Endothelial cell (in vitro differentiated cells): ENCODE measurements at places on chromosomes 6 and 20.

DNA sequence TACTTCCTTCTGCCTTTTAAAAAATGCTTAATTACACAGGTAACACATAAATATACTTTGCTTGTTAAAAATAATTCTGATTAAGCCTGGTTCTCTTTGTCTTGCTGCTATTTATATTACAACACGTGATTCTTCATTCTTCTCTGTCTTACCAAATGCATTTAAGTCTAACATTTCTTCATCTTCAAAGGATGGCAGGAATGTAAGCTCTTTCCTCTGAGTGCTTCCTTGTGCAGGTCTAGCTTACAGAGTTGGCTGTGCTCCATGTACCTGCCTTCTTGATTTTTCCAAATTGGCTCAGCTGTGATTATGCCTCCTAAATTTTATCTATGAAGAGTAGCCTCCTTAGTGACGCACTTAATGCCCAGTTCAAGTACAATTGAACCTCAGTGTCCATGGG, 44.4 kb downstream of the RNF144B start:
- DNase-seq = no peak

DNA sequence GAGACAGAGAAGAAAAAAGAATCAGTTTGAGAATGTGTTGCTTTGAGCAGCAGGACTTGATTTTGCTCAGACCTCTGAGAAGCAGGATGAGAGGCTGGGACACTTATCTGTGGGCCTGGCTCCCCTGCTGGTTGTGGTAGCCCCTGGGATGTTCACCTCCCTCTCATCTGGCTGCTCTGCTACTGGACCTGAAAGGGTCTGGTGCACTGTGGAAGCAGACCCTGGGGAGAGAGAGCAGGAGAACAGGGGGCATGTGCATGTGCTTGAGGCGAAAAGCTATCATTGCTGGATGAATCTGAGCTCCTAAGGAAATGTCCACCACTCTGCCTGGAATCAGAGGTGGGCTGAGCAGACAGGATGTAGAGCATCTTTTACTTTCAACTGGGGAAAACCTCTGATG, 161.1 kb downstream of the SCP2D1 start:
- DNase-seq = no peak

DNA sequence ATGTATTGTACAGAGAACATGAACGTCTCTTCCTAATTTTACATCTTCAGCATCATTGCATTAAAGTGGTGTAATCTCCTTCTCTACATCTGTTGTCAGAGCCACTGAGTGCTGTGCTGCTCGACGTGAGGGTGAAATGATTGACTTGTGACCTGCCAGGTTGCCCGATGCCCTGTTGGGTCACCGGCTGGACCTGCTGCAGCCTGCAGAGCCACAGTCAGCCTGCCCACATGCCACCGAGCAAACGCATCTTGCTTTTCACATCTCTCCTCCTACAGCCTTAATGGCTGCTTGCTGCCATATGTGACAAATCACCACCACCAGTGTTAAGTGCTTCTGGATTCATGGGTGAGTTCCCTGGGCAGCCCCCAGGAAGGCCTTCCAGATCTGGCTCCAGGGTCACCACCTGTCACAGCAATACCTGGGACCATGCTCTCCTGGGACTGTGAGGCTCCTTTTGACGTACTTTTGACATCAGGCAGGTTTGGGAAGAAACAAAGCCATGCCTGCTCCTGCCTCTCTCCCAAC, 80.3 kb downstream of the ASXL1 start:
- no peak for DNase-seq

DNA sequence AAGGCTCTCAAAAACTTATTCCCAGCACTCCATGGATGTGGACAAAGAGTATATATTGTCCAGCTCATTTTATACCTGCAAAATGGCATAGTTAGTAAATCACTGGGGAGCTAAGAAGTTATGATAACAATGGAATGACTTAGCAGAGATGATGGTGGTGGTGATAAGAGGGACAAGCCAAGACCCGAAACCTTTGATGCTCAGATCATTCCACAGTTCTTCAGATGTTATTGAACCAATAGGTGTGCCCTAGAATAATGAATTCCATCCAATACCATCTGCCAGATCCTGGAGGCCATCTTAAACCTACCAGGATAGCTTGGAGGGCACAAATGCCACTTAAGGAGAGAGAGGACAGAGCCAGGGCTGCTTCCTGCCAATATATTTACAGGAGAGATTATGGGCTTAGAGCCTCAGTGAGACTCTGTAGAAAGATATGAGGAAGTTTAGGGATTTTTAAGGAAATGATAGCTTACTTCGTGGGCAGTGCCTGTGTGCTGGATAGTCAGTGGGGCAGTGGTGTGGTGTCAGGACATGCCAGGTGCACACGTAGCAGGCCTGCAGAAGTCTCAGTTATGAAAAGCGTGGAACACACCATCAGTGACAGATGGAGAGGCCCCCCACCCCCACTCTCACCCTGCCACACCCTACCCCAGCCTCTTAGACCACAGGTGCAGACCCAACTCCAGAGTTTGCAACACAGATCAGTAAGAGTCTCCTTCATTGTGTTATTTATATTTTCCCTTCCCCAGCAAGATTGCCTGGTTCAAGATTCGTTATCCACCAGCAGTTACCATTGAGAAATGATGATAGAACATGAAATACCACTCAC, 209.7 kb upstream of the SUPT3H start:
- no peak for DNase-seq

GRCh38 chr20:22387452-22387851, 196.9 kb downstream of the FOXA2 start:
- DNase-seq = no peak

DNA sequence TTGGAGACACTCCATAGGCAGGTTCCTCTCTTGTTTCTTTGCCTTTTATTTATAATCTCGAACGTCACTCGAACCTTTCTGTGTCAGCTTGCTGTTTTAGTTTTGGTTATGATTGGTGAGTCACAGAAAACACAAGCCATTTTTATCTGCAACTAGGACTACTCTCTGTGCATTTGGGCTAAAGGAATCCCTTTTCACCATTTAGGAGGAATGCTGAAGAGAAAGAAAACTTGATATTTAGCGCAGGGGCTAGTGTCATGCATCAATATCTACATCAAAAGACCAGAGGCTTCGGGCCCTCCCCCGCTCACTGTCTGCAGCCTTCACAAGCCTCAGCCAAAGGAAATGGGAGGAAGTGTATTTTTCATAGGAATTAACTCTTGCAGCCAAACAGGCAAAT, 507.8 kb upstream of the CITED2 start:
- DNase-seq = no peak

- DNase-seq = no peak
Measured at GRCh38 chr6:1860756-1861348, 251.1 kb downstream of the FOXC1 start.

DNA sequence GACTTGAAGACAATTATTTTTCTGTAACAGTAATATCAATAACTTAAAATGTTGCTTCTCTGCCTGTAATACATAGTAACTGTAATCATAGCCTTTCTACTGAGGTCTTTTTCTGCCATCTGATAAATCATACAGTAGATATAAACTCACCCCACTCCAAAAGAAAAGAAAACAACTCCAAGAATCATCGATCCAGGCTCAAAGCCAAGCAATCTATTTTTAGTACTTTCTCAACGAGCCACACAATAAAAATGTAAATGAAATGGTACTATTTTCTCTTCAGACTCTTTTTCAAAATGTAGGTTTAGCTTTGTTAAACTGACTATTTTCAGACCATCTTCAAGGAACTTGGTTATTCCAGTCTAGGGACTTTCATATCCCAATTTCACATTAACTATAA, 493.3 kb downstream of the ADGRB3 start:
- no peak for DNase-seq

DNA sequence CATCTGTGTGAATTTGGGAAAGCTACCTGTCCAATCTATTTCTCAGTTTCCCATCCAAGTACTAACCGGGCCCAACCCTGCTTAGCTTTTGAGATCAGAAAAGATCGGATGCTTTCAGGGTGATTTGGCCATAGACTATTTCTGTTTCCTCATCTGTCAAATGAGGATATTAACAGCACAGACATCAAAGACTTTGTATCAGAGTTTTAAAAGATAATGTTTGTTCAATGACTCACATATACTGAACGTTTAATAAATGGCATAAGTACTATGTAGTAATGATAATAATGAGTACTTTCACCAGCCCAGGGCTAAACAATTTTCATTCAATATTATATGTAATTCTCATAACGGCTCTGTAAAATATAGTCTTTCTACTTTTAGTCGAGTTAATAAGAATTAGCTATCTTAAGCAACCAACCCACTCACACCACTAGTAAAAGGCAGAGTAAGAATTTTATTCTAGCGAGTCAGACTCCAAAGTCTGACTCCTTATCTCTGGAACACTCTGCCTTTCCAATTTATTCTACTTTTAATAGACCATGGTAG, 216.5 kb downstream of the ARHGAP18 start:
- no peak for DNase-seq

- DNase-seq = no peak
Measured at GRCh38 chr20:50543326-50543725, 33.1 kb downstream of the PTPN1 start.

GRCh38 chr6:44056392-44057237, 70.6 kb downstream of the MRPL14 start:
- DNase-seq = no peak

DNA sequence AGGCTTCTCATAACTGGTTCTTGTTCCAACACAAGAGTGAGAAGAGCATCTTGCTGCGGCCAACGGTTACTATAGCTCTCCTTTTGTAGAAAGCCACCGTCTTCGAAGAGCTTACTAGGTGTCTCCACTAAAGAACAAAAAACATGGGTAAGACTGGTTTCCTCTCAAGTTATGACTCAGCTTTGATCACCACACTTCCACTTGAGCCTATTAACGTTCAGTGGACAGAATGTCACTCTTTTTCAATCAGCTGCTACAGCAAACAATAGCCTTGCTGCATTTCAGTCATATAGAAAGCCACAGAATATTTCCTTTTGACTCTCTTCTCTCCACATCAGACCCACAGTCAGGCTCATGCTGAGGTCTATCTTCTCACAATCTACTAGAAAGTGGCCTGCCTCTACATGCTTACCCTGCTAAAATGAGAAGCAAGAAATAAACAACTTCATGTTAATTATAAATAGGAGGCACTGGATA, 243.5 kb upstream of the PREP start:
- DNase-seq = no peak

DNA sequence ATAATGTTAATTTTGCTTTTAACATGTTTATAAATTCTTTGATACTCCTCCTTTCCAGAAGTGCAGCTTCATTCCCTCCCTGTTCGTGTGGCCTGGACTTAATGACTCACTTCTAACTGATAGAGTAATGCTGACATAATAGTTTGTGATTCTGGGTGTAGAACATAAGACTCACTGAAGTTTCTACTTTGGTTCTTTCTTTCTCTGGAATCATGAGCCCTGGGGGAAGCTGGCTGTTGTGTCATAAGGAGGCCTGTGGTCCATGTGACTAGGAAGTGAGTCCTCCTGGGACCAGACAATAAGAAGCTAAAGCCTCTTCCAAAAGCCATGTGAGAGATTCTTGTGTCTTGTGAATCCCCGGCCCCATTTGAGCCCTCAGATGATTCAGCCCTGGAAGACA, 30.5 kb upstream of the HLA-G start:
- no peak for DNase-seq

DNA sequence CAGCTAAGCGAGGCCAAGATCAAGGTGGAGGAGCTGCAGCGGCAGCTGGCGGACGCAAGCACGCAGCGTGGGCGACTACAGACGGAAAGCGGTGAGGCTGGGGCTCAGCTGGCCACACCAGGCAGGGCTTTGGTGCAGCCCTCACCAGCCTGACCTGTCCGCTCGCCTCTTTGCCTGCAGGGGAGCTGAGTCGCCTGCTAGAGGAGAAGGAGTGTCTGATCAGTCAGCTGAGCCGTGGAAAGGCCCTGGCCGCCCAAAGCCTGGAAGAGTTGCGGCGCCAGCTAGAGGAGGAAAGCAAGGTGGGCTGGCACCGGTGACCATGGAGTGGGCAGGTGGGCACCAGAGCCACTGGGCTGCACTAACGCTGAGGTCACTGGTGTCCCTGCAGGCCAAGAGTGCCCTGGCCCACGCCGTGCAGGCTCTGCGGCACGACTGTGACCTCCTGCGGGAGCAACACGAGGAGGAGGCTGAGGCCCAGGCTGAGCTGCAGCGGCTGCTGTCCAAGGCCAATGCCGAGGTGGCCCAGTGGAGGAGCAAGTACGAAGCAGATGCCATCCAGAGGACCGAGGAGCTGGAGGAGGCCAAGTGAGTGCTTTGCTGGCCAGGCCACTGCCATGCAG, 42.8 kb downstream of the MYH7B start:
- no peak for DNase-seq

DNA sequence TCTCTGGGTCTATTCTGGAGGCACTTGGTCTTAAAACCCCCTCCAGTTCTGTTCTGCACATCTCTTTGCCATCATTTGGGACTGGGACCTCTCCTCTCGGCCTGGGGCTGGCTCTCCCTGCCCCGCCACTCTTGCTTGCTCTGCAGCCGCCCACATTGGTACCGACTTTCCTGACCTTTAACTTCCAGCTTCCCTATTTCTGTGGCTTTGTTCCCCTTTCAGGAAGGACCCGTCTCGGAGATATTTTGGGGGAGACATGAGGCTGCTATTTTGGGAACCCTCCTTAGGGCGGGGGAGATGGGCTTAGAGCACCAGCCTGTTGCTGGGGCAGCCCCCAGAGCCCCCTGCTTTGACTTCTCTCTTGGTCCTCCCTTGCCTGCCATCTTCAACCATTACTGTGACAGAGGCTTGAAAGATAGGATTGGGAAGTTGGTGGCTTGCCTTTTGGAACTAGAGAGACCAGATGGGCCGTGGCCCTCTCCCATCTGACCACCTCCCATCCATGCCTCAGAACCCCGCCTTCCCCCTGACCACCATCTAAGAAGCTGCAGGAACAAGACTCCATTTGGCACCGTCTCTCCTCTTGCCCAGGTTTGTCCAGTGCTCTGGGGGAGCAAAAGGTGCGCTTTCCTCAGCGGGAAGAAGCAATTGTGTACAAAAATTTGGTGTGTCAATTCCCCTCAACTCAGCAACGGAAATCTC, 914 bp downstream of the TREM2 start:
- no peak for DNase-seq

DNA sequence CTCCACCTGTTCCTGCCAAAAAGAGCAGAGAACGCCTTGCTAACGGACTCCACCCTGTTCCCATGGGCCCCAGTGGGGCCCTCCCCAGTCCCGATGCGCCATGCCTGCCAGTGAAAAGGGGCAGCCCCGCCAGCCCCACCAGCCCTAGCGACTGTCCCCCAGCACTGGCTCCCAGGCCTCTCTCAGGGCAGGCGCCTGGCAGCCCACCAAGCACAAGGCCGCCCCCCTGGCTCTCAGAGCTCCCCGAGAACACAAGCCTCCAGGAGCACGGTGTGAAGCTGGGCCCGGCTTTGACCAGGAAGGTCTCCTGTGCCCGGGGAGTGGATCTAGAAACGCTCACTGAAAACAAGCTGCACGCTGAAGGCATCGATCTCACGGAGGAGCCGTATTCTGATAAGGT, 201.8 kb downstream of the SASH1 start:
- no peak for DNase-seq
